Stimulated activated CD8-positive, alpha-beta memory T cell treated with anti-CD3 and anti-CD28 coated beads, Interleukin-12 subunit alpha, Interleukin-12 subunit beta, amount 100 ng/mL, for 1 hour (primary cell): ENCODE measurements at places on chromosomes 1 and 21.

DNA sequence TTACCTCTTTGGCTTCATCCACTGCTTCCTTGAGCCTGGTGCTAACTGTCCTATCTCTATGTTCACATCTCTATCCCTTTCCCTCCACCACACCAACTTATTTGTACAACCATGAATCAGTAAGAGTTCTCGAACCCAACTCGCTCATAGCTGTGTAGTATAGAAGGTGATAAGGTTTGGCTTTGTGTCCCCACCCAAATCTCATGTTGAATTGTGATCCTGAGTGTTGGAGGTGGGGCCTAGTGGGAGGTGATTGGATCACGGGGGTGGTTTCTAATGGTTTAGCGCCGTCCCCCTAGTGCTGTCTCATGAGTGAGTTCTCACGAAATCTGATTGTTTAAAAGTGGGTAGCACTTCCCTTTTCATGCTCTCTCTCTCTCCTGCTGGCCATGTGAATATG lies 235.6 kb upstream of the FMN2 start:
- DNase-seq, result no peak

DNA sequence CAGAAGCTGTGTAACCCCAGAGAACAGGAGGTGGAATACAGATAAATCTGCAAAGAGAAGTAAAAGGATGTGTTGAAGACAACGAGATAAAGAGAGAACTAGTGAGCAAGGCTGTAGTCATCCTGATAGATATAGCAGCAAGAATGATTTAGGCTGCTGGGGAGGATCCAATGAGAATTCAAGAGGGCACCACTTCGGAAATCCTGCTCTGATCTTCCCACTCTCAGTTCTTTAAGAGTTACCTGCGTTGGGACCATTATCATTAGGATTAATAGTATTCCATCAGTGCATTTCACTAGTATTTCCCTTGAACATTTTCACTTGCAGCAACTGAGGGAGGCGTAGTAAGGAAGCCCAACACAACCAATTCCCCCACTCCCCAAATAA lies at the start of gene BRINP3:
TSS of gene BRINP3 (minus strand) at position 103 of the 387 bp plus-strand sequence.
- no peak for DNase-seq

GRCh38 chr1:160373696-160374095 lies 6.8 kb downstream of the NHLH1 start:
- no peak for DNase-seq

DNA sequence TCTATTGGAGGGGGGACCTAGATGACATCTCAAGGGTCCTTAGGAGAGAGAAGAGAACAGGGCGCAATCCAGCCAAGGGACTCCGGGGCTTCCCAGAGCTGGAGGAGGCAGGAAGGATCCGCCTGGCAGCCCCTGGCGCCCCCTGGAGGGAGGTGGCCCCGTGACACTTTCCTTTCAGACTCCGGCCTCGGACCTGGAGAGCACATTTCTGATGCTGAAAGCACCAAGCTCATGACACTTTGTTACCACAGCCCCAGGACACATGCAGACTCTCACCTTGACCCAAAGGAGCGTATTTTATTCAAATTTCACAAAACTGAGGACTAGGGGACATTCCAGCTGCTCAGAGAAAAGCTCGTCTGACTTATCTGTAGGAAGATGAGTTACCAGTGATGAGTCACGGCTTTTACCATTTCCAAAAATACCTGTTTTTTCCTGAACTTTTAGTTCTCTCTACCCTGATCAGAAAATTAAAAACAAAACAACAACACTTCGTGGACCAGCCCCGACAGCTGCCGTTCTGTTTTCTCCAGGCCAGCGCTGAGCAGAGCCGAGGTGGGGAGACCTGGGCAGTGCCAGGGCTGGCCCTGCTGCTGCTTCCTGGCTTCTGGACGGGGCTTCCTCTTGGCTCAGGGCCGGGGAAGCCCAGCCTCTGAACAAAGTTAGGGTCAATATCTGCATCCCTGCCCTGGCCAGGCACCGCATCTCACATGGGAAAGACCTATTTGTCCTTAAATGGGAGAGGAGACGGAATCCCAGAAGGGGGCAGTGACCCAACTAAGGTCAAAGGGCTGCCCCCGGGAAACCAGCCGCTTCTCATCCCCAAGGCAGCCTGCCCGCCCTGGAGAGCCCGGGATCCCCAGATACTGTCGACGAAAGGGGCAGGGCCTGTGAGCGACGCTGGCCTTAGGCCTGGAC lies 21.6 kb upstream of the POFUT2 start:
- DNase-seq, result no peak

GRCh38 chr1:100597061-100597741 lies 59.3 kb downstream of the GPR88 start:
- DNase-seq, result no peak

- DNase-seq, result no peak
Measured at GRCh38 chr1:24929398-24930259, 447 bp downstream of the RUNX3 start.

DNA sequence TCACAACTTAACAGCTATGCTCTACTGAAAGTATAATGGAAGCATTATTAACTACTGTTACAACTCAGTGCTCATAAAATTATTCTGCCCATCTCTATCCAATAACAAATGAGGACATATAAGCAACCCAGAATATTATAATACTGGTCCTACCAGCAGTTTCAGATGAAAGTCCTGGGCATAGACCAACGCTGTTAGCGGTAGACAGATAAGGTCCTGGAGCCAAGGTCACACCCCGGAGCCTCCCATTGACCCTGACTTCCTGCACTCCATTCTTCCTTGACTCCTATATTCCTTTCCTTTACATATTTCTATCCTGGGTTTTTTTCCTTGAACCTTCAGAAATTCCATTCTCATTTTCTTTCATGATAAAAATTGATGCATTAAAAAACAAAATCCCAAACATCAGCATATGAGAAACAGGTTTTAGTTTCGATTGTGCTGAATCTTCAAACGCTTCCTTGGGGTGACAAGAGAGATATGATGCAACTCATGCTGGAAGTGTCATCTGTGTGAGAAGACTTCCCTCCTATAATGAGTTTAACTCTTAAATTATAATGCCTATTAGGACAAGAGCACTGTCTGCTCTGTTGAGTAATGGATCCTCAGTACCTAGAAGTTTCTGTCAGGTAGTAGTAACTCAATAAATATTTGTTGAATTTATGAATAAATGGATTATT lies 831.1 kb downstream of the LRRIQ3 start:
- DNase-seq, result no peak

DNA sequence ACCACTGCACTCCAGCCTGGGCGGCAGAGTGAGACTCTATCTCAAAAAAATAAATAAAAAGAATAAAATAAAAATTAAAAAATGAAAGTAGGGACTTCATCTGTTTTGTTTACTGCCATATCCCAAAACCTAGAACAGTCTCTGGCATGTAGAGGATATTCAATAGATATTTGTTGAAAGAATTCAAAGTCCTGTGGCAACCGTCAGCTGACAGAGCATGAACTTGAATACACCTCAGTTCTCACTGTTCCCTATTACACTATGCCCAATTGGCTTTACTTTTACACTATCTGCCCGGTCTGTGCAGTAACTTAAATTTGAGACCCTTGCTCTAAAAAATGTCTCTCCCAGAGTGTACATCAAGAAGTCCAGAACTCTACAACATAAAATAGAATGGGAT lies 46.2 kb downstream of the PRDX6 start:
- no peak for DNase-seq

- no peak for DNase-seq
Measured at GRCh38 chr1:223662943-223663342, 2.6 kb downstream of the CAPN8 start.

DNA sequence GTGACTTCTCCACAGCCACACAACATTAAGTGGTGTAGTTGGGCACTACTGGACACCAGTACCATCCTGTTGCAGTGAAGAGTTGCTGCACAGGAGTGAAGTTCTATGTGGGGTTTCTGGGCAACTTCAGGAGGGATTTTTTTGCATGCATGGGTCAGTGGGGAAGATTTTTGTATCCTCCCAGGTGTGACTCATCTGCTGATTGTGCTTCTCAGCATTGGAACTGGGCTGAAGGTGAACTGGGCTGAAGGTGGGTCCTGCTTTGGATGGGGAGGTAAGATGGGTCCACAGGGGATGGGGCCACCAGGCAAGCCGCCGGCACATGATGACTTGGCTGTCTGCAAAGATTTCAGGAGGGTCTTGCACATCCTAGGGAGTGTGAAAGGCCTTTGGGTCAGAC lies 2.6 kb downstream of the SERINC2 start:
- no peak for DNase-seq

GRCh38 chr21:40985370-40985769 lies 138.4 kb upstream of the DSCAM start:
- no peak for DNase-seq

DNA sequence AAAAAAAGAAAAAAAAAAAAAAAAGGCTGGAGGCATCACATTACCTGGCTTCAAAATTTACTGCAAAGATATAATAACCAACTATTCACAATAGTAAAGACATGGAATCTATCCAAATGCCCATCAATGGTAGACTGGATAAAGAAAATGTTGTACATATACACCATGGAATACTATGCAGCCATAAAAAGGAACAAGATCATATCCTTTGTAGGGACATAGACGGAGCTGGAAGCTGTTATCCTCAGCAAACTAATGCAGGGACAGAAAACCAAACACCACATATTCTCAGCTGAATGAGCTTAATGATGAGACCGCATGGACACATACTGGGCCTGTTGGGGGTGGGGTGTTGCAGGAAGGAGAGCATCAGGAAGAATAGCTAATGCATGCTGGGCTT lies 330.5 kb downstream of the SRGAP2C start:
- DNase-seq, result no peak

- no peak for DNase-seq
Measured at GRCh38 chr21:36663033-36663855, 35.7 kb upstream of the SIM2 start.

DNA sequence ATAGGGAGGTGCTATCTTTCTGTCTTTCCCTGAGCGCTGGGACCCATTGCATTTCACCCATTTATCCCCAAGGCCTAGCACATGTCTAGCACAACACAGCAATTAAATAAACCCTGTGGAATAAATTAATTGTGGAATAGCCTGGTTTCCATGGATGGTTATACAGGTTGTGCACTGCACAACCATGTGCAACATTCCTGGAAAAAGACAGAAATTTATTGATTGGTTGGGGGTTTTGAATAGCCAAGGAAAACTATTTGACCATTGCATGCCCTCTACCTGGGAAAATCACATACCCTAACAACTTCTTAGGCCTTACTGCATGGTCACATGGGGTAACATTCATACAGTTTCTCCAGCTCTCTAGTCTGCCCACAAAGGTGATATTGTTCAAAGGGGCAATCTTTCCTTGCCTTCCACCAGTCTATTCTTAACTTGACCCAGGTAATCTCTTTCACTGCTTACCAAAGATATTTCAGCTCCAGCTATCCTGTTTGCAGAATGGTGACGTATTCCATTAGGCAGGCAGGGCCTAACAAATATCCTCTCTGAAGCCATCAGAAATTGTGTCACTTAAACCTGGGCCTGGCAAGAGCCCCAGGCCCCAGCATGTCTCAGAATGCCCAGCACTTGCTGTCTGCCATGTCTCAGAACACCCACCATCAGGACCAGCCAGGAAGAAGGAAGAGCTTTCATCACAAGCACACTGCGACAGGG lies 157.9 kb upstream of the RAB4A start:
- no peak for DNase-seq

- no peak for DNase-seq
Measured at GRCh38 chr1:193787061-193787460, 600.6 kb upstream of the B3GALT2 start.

- DNase-seq, result no peak
Measured at GRCh38 chr1:20721117-20722061, 3.6 kb upstream of the KIF17 start.

DNA sequence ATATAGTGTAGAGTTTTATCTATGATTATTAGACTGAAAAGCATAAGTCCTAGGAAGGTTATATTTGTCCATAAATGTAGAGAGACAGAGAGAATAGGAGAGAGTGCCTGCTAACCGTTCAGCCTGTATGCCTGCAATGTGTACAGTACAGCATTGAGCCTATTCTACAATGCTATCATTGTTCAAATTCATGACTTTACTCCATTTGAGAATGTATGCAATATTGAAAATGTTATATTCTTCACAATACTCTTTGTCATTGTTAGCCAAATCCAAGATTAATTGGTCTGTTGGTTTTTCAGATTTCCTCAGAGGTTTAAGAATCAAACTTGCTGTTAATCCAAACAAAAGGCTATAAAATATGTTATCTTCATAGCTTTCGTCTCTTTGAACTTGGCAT lies 585.2 kb upstream of the B3GALT2 start:
- DNase-seq, result no peak

GRCh38 chr1:161324020-161324419 lies 9.8 kb downstream of the SDHC start:
- DNase-seq, result no peak

- no peak for DNase-seq
Measured at GRCh38 chr21:25772686-25773085, 37.9 kb downstream of the GABPA start.

DNA sequence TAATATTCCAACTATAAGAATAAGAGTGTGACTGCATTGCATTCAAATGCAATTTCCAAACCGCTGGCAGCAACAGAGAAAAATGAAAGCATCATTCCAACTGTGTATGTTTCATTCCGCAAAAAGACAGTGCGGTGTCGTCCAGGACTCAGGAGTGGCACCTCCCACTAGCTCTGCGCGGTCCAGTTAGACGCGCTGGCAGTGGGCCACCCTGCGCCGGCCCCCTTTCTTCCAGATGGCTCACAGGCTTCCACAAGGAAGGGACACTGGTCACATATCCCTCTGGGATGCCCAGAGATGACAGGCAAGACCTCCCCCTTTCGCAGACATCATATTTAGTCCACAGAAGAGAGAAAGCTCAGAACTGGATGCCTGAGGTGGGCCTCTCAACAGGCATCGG lies 11.9 kb downstream of the WRAP73 start:
- DNase-seq, result no peak

DNA sequence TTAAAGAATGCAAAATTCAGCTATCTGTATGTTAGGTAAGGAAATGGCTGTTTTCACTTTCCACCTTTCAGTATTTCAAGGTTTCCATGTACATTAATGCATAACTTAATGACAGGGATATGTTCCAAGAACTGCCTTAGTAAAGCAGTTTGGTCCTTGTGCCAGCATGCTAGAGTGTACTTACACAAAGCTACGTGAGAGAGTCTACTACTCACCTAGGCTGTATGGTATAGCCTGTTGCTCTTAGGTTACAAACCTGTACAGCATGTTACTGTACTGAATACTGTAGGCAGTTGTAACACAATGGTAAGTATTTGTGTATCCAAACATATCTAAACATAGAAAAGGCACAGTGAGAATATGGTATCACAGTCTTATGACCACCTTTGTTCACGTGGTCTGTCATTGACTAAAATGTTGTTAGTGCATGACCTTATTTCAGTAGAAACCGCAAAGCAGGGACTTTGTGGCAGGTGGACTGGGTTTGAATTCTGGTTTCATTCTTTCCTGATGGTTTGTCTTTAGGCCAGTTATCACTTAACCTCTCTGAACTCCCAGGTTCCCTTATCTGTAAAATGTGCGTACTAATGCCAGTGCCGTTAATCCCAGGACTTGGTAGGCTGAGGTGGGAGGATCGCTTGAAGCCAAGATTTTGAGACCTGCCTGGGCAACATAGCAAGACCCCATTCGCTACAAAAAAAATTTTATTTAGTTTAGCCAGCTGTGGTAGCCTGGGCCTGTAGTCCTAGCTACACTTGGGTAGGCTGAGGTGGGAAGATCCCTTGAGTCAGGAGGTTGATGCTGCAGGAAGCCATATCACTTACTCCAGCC lies 4.9 kb downstream of the SMYD2 start:
- DNase-seq, result no peak

- DNase-seq, result no peak
Measured at GRCh38 chr1:2384941-2385481, 6.3 kb downstream of the MORN1 start.
